PC-9 (cell line): ENCODE measurements at places on chromosomes 3 and 15.

- no peak for DNase-seq
Measured at GRCh38 chr3:151228666-151229040, 25.6 kb upstream of the GPR171 start.

DNA sequence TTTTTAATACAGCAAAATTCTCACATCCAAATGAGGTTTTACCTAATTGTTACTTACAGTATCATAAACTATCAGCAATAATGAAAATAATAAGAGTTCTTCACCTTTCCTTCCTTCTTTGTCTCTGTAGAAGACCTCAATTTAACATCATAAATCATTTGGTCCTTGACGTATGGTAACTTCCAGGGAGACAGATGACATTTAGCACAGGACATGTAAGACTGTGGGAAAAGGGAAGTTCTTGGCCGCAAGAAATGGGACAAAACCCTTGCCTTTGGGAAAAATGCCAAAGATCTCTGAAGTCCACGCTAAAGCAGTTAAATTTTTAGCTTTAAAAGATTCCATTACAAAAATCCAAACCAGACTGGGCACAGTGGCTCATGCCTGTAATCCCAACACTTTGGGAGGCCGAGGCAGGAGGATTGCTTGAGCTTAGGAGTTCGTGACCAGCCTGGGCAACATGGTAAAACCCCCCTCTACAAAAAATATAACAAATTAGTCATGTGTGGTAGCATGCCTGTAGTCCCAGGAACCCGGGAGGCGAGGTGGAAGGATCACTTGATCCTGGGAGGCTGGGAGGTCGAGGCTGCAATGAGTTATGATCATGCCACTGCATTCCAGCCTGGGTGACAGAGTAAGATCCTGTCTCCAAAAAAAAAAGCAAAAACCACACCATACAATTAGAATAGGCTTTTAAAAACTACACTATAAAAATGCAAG is 8.8 kb downstream of the PTPN9 start:
- DNase-seq = no peak

- peak; percentile 34 for DNase-seq
Measured at GRCh38 chr3:105758451-105758850, 110.4 kb downstream of the CBLB start.

GRCh38 chr15:84764989-84765388 is 16.6 kb downstream of the ZNF592 start:
- DNase-seq = no peak

- DNase-seq = peak; percentile 24
Measured at GRCh38 chr3:13801361-13802204, 78.3 kb downstream of the WNT7A start.

GRCh38 chr3:9101286-9101685 is 138.0 kb upstream of the RAD18 start:
- DNase-seq = no peak

GRCh38 chr3:161854232-161854771 is 357.7 kb downstream of the OTOL1 start:
- DNase-seq = peak; percentile 41

GRCh38 chr15:53833134-53833624 is 73.7 kb upstream of the WDR72 start:
- DNase-seq = no peak

- DNase-seq = no peak
Measured at GRCh38 chr3:86774082-86774691, 216.8 kb downstream of the VGLL3 start.

- DNase-seq = no peak
Measured at GRCh38 chr15:92161039-92161670, 232.5 kb upstream of the ST8SIA2 start.

DNA sequence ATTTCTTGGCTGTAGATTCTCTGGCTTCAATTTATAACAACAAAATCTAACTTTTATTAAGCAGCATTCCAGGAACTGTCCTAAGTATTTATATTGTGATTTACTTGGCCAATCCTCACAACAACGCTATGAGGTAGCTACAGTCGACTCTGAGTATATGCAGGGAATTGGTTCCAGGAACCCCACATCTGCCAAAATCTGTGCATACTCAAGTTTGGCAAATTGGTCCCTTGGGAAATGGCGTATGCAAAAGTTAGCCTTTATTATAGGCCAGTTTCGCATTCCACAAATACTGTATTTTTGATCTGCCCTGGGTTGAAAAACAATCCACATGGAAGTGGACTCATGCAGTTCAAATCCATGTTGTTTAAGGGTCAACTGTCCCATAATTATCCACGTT is 53.9 kb downstream of the RAP2B start:
- DNase-seq = no peak

DNA sequence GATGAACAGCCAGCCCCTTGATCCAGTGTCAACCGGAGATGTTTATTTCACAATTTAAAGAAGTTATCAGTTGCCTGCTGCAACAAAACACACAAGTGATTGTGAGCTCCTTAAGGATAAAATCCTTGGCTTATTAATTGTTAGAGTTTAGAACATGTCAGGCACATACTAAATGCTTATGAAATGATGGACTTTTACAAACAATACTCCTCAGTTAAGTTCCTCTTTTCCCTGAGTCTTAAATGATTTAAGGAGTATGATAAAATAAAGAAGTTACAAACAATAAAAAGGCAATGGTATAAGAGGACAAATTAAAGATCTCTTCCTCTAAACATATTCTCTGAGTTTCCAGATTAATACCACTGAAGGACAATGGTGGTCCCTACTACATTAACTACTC is 5.7 kb downstream of the GHSR start:
- DNase-seq = no peak

DNA sequence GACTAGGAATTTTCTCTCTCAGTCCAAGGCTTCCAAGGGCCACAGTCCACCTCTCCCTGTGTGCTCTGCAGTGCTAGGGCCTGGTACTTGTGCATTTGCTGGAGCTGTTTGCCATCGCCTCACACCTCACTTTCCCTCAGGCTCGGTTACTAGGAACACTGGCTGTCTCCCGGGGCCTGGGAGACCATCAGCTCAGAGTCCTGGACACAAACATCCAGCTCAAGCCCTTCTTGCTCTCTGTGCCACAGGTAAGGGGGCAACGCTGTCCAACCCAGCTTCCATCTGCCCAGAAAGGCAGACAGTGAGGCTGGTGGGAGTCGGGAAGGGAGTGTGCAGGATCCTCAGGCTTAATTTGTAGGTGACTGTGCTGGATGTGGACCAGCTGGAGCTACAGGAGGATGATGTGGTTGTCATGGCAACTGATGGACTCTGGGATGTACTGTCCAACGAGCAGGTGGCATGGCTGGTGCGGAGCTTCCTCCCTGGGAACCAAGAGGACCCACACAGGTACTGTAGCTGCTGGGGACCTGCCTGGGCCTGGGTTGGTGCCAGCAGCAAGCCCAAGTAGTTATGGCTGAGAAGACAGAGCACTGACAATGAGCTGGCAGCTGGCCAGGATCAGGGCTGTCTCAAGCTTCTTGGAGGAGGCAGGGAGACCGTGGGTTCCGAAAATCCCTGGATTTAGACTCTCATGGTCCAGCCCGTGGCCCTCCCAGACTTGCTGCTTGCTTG is 3.4 kb downstream of the PPM1M start:
- no peak for DNase-seq

DNA sequence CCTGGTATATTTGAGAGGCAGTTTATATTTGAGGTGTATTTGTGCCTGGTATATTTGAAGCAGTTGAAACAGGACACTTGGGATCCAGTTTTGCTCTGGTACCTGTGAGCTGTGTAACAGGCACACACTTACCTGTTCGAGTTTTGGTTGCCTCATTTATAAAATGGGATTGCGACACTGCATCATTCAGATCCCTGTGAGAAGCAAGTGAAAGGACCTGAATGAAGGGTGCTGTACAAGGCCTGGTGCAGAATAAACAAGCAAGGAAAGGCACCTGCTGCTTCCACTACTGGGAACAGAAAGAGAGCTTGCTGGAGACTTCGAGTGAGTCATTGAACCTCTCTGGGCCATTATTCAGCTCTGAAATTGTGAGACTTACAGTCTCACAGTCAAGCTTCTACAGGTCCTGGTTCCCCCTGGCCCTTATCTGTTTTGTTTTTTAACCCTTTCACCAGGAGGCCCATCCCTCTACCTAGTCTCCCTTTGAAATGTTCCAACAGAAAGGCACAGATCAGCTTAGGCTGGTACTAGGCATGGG is 11.5 kb downstream of the FETUB start:
- DNase-seq = no peak

DNA sequence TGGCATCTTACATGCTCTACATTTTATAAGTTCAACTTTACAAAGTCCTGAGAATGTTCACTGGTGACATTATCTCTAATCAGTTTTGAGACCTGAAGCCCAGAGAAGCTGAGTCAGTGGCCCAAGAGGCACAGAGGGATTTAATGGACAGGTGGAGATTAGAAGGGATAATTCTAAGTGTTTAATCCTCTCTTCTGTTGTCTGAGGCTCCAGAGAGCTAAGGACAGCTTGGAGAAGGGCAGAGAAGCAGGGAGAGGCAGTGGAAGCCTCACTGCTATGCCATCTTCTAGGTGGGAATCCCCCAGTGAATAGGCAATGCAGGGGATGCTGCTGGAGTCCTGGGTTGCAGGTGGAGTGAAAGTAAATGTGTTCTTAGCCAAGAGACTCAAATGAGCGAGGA is 369.4 kb upstream of the SLCO3A1 start:
- DNase-seq = no peak

DNA sequence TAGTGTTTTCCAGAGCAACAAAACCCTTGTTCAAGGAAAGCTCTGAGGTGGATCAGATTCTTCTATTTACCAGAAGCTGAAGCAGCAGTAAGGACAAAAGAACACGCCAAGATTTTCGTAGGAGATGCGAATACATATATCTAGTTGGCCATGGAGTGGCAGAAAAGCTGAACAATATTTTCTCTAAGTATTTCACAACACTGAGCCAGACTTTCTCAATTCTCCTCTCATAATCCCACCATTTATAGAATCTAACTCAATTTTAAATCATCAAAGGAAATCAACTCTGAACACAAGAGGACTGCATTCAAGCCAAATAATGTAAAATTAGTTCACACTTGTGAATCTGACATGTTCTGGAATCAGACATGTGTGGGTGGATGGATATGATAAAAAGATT is 775.0 kb downstream of the ROBO1 start:
- no peak for DNase-seq

DNA sequence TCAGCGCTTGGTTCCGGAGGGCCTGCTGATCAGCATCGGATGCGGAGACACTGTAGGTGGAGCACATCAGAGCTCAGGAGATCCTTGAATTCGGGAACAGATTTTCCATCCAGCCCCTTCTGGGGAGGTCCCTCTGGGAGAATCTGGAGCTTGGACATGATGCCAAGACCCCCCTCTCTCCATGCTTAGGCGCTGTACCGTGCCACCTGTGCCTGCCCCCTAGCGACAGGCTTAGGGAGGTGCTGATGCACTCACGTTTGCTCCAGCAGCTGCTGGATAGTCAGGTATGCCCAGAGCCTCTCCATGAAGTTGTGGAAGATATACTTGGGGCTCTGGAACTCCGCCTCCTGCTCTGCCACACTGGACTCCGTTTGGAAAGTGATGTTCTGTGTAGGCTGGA is 9.7 kb downstream of the ITIH4 start:
- no peak for DNase-seq

GRCh38 chr3:151560738-151561137 is 99.9 kb upstream of the IGSF10 start:
- no peak for DNase-seq

GRCh38 chr15:49148298-49148697 is 7.1 kb downstream of the COPS2 start:
- DNase-seq = no peak

DNA sequence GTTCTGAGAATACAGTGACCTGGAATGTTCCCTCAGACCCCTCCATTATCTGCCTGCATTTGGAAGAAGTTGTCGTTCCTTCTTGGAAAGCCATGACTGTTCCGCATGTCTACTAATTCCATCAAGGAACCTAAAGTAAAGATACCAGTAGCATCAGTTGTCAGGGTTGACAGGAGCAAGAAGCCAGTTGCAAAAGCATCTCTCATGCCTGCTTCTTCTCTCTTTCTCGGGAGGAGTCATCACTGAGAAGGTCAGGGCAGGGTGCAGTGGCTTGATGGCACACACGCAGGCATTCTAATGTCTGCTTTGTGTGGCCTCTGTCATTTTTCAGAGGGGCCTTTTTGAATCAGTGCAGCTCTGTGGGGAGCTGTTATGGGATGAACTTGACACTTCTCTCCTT is 276.6 kb upstream of the TPM1 start:
- no peak for DNase-seq

DNA sequence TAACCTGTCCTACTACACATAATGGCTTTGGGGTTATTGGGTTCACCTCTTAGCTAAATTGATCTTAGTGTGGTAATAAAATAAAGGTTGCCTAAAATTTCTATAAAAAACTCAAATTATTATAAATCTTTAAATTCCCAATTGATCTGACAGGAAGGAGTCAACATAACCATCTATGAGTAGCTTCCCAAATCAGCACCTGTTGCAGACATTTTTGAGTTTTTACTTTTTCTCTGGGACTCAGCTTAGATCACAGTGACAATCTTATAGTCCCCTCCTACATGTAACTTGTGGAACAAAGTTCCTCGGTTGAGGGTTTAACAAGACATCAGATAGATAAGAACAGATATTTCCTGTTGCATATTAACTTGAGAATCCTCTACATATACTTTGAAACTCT is 601.0 kb downstream of the TUSC7 start:
- DNase-seq = no peak

DNA sequence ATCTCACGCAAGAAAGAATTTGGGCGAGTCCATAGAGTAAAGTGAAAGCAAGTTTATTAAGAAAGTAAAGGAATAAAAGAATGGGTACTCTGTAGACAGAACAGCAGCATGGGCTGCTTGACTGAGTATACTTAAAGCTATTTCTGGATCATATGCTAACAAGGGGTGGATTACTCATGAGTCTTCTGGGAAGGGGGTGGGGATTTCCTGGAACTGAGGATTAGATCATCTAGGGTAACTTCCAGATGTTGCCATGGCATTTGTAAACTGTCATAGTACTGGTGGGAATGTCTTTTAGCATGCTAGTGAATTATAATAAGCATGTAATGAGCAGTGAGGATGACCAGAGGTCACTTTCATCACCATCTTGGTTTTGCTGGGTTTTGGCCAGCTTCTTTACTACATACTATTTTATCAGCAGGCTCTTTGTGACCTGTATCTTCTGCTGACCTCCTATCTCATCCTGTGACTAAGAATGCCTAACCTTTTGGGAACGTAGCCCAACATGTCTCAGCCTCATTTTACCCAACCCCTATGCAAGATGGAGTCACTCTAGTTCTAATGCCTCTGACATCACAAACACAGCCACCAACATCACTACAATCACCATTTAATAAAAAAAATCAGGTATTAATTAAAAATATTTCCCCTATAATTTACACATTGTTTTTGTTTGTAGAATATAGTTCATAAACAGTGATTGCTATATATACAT is 890.7 kb upstream of the EPHA6 start:
- no peak for DNase-seq

GRCh38 chr15:77702211-77702957 is 69.7 kb upstream of the LINGO1 start:
- peak; percentile 35 for DNase-seq
